CD4-positive, alpha-beta T cell treated with Interleukin-10 for 1 hour (primary cell): ENCODE measurements at places on chromosomes 12 and 14.
A peak's percentile ranks its signal among the peaks of the same experiment; 100 is the strongest.

DNA sequence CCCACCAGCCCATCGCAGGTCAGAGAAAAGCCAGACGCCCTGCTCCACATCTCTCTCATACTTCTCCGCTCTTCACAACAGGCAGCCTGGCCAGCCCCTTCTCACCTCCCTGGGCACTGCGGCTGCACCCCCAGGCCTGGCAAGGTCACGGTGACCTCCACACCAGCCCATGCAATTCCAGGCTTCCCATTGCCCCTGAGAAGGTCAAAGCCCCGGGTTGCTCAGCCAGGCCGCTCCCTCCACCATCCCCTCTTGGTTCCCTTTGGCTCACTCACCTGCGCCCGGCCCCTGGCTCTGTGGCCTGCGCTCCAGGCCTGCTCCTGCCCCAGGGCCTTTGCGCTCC lies 55.4 kb downstream of the GALNT9 start:
- DNase-seq: no peak

GRCh38 chr12:21906919-21907493 lies 34.2 kb downstream of the ABCC9 start:
- no peak for DNase-seq

DNA sequence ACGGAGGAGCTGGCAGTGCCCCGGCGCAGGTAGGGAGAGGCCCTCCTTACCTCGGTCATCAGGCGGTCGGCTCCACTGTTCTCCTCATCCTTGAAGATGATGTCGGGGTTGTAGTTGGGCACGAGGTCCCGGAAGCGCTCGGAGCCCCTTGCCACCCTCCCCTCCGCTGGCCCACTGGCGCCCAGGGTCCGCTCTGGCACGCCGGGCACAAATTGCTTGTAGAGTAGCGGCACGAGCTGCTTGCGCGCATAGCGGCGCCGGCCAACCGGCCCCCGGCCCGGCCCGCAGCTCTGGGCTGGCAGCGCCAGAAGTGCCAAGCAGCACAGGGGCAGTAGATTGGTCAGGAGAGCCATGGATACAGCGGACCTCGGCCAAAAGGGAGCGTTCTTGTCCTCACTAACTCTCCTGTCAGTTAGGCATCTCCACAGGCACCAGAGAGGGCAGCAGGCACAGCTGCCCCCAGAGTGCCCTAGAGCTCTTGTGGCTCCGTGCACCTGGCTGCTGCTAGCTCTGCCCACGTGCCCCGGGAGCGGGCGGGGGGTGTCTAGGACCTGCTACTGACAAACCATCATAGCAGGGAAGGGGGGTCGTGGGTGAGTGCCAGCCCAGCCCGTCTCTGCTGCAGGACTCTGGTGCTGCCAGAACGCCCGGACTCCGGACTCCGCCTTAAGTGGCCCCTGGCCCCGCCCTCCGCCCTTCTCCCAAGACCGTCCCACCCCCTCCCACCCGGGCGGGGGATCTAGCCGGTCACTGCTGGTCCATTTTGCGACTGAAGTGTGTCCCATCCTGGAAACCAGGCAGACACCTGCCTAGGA lies at the start of gene DHH:
DHH (minus strand) TSS at position 642 of the 815 bp plus-strand sequence; CDS start at position 353, 289 bp downstream.
- no peak for DNase-seq

GRCh38 chr12:47557386-47557785 lies 148.4 kb downstream of the RPAP3 start:
- DNase-seq: no peak

DNA sequence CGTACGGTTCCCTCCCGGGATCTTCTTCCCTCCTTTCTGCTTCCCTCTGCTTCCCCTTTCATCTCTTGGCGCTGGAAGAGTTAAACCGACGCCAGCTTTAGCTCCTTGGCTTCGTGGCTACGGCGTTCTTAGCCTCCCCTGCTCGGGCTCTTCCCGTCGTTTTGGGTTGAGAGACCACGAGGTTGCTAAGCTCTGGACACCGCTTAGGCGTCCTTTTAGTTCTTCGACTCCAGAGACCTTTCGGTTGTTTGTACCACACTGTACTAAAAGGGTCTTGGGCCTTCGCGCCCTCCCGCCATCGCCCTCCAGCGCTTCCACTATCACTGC lies 545 bp downstream of the CPSF2 start:
- no peak for DNase-seq

GRCh38 chr12:88904705-88905104 lies 324.4 kb upstream of the KITLG start:
- no peak for DNase-seq

- no peak for DNase-seq
Observed at GRCh38 chr14:48504921-48505320, 829.5 kb upstream of the MDGA2 start.

GRCh38 chr14:98949481-98950135 lies 322.4 kb downstream of the BCL11B start:
- DNase-seq: no peak

DNA sequence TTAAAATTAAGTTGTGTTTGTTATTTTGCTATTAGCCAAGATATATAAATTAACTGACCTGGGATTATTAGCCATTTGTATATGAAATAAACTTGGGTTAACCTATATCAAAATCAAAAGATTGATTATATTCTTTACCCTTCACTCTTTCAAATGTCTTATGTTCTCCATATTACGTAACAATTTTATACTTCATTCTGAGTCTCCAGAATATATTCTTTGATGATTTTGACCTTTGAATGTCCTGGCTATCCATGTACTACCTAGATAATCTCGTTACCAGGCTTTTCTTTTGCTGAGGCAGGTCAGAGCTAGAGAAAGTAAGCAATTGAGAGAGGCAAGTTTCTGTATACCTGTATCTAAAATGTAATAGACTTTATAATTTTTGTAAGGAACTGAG lies 3.6 kb downstream of the PPM1A start:
- no peak for DNase-seq

DNA sequence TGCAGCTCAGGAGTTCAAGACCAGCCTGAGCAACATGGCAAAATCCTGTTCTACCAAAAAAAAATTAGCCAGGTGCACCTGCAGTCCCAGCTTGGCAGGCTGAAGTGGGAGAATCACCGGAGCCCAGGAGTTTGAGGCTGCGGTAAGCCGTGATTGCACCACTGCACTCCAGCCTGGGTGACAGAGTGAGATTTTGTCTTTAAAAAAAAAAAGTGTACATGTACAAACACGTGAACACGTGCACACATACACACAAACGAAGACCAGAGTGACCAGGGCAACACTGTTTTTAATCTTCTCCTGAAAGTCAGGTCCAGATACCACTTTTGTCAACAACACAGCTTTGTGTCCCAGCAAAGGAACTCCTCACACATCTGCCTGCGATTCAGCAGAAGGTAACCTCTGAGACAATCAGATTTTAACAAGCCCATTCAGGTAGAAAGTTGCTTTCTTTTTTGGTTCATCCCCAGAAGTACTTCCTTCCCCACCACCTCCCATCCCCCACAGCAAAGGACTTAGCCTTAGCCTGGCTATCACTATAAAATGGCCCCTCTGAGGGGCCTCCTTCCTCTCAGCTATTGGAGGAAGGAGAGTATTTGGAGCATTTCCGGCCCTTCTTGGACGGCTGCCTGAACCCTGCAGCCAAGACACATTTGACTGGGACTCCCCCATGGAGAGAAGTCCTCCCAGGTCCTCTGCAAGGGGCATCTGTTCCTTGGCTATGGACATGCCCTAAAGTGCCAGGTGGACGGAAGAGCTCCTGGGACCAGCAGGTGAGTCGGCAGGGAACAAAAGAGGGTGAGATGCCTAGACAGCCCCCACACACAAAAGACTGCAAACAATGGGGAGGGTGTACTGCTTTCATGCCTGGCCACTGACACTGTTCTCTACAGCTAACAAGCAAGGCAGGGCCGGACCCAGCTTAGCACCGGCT lies 9.8 kb downstream of the CTDSP2 start:
- peak; percentile 53 for DNase-seq

- DNase-seq: no peak
Observed at GRCh38 chr12:41762691-41763090, 382.0 kb downstream of the GXYLT1 start.

DNA sequence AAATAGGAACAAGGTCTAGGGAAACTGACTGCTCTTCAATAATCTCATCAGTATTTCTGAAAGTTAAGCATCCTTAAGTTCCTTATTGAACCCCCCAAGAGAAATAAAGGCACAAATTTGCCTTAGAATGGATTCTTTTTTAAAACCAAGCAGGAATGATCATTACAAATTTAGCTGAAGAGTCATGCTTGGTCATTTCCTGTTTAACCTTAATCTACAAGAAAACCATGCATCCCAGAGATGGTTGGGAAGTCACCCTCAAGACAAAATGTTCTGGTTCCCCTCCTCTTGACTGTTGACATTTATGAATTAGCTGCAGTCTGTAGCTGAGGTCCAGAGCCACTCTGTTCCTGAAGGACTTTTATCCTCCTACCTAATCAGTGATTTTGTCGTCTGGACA lies 291.8 kb upstream of the G2E3 start:
- DNase-seq: no peak

GRCh38 chr14:26987744-26988363 lies 390.0 kb upstream of the NOVA1 start:
- no peak for DNase-seq

DNA sequence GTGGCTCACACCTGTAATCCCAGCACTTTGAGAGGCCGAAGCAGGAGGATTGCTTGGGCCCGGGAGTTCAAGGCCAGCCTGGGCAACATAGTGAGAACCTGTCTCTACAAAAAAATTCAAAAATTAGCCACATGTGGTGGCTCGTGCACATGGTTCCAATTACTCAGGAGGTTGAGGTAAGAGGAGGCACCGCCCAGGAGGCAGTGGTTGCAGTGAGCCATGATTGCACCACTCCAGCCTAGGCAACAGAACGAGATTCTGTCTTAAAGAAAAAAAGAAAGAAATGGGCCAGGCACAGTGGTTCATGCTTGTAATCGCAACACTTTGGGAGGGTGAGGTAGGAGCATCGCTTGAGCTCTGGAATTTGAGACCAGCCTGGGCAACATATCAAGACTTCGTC lies 33.5 kb downstream of the MAP1LC3B2 start:
- no peak for DNase-seq

DNA sequence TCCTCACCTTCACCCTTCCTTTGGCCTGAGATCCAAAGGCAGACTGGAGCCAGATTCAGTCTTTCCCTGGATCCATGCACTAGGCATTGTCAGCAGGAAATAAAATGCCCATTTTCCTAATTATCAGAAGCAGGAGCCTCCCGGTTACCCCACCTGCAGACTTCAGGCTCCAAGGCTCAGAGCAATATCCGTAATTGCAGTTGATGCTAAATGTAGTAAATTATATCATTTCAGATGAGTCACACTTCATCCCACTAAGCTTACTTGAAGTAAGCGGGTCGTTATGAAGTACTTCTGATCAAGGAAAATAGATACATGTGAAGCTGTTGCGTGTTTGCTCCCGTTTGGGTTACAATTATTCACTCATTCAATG lies 110.7 kb upstream of the SFSWAP start:
- no peak for DNase-seq

GRCh38 chr12:2318286-2318685 lies 265.5 kb downstream of the CACNA1C start:
- DNase-seq: no peak

DNA sequence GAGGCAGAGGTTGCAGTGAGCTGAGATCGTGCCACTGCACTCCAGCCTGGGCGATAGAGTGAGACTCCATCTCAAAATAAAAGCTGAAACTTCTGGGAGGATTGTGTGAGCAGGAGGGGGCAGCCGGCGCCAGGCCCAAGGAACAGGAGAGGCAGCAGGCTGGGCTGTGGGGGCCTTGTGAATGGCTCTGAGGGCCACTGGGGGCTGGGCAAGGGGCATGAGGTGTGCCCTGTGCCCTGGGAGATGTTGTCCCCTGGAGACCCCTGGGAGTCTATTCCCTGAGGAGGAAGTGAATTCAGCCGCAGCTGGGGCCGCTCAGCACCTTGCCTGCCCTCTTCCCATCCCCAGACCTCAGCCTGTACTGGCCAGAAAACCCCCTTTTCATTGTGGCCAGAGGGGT lies 4.9 kb downstream of the LBHD2 start:
- no peak for DNase-seq

DNA sequence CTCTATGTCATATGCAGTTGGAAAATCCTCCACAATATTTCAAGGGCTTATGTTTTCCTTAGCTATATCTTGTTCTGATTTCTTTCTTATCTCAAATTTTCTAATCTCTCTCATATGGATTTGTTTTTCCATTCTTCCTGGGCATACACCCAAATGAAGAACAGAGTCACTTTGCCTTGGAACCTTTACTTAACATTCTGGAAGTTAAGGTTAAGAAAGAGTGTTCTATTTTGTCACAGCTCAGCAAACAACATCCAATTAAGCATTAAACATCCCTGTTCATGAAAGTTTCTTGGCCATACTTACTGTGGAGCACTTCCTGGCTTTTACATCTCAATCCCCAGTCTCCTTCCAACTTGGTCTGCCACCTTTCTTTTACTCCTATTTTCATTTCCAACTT lies 5.3 kb downstream of the NAV3 start:
- DNase-seq: no peak

DNA sequence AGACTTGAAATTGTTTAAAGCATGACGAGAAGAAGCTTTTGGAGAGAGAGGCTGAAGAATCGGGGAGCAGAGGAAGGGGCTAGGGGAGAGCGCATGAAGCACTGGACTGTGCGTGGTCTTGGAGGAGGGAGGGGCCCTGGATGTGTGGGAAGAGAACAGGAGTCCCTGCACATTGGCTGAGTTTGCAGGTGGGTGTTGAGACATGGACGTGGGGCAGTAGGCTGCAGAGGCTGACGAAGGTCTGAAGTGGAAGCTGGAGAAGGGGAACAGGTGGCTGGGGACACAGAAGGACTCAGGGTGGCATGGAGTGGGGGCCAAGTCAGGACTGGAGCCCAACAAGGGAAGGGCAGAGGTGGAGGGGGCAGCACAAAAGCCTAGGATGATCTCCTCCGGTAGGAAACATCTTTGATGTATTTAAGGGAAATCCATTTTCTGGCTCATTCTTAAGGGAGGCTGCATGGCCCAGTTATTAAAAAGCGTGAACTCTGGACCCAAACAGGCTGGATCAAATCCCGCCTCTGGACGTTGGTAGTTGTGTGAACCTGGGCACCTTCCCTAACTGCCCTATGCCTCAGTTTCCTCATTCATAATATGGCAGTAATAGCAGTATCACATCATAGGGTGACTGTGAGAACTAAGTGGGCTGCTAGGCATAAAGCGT lies 29.0 kb downstream of the ADGRD1 start:
- DNase-seq: no peak

DNA sequence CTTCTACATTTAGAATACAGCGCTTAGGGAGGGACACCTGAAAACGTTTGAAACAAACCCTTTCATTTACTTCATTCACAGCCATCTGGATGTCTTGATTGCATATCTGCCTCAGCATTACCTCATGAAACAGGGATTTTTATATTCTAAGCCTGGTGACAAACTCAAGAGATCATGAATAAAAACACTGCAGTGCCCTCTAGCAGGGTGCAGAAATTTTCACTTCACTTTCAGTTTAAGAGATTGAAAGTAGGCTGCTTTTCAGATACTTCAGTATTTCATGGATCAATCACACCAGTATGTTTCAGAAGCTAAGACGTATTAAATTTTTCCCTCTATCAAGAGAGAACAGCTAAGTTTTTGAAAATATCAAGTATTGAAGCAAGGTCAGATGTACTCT lies 467.8 kb downstream of the MDGA2 start:
- no peak for DNase-seq

GRCh38 chr14:82328442-82328841 lies 794.8 kb upstream of the SEL1L start:
- no peak for DNase-seq

- DNase-seq: peak; percentile 63
Observed at GRCh38 chr14:102316338-102316742, 3.2 kb upstream of the ZNF839 start.

- no peak for DNase-seq
Observed at GRCh38 chr12:15996254-15996653, 85.1 kb downstream of the DERA start.
